ENCODE measurements at places on chromosomes 4 and X.

GRCh38 chr4:71189471-71189870 is 149.3 kb upstream of the SLC4A4 start:
- DNase-seq: no peak

DNA sequence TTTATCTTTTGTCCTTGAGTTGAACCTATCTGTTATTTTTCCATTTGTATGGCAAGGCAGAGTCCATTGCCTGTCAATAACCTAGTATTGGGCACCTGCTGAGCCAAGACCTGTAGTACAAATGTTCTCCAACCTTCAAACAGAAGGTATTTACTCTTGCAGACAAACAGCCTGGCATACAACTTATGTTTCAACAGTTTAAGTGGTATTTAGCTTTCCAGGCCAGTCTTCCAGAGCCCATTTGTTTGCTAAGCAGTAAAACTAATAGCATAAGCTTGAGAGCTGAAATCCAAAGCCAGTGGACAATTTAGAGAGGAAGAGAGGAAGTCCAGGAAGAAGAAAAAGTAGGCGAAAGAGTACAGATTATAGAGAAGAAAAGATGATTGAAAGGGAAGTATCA is 979.3 kb downstream of the GLUD2 start:
- no peak for DNase-seq

DNA sequence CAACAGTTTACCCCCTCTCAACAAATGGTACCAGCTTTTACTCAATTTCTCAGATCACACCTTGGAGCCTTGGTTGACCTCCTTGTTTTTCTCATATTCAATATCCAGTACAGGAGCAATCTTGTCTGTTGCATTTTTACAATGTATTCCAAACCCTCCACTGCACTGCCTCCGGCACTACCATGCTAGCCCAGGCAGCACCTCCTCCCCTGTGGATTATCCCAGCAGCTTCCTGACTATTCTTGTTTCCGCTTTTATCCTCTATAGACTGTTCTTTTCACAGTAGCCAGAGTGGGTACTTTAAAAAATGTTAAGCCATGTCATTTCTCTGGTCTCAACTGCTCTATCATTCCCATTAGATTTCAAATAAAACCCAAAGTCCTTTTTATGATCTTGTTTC is 253.4 kb upstream of the GPRIN3 start:
- DNase-seq: no peak

DNA sequence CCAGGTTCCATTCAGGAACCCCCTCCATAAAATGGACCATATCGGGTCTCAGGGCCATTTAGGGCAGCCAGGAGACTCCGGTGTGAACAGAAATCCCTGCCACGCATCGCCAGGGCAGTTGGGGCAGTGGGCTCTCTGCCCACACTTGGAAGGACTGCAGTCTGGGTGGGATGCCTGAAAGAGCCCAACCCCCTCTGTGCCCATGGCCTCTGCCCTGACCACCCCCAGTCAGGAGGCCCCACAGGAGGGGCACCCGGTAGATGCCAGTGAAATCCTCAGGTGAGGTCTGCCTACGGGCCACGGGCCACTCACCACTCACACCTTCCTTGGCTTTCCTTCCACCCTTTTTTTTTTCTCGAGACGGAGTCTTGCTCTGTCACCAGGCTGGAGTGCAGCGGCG is 4.8 kb downstream of the PRAF2 start:
- DNase-seq: no peak

- no peak for DNase-seq
Measured at GRCh38 chrX:154025230-154025629, 5.5 kb upstream of the IRAK1 start.

DNA sequence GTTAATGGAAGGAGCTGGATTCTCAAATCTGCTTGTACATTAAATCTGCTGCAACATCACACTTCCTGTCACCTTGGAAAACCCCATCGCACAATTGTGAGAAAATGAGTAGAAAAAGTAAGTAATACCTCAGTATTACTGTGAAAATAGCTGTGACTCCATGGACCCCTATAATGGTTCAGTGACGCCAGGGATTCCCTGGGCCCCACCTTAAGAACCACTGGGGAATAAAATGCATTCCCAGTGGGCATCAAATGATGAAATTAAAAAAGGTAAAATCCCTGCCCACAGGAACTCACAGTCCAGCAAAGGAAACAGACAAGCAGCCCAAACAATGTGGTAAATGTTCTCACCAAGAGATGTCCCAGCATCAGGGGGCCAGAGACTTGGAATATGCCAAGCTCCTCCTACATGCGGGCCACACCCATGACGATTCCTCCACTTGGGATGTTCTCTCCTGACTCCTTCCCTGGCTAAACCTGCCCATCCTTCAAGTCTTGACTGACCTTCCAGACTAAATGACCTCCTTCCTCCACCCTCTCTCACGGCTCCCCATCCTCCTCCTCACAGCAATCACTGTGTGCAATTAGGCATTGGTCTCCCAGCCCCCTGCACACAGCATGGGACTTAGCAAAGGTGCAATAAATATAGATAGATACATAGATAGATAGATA is 2.6 kb downstream of the EVC2 start:
- DNase-seq: no peak

DNA sequence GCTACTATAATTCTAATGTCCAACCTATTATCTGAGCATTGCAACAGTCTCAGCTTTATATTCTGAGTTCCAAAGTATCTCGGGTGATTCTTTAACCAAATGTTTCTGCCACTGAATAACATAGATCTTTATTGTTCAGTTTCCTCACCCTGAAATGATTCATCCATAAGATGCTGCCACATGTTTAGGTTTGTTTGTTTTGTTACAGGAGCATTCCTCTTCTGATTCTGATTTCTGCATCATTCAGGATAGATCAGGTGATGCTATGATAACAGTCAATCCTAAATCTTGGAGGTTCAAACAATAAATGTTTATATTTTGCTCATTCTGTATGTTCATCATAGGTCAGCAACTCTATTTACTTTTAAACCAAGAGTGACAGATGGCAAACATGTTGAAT is 927.6 kb downstream of the PCDH7 start:
- DNase-seq: no peak

- peak; percentile 67 for DNase-seq
Measured at GRCh38 chrX:103687696-103688201, 1.2 kb upstream of the MORF4L2 start.

DNA sequence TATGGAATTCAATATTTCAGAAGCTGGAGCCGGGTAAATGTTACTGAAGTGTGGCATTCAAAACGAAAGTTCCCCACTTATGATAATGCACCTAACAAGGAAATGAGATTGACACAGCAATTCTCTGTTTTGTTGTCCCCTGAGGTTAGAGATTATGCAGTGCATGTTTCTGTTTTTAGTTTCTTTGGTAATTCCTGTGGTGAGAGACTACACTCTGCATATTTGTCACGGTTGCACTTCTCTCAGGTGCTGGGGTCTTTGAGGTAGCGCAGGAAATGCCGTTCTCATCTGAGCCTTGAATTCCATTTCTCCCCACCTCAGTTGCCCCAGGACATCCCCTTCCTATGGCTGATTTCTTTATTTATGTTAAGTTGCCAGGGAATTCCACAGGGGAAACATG is 15.3 kb upstream of the BEND4 start:
- no peak for DNase-seq

- DNase-seq: no peak
Measured at GRCh38 chr4:157242871-157243270, 22.3 kb downstream of the GRIA2 start.

- peak; percentile 84 for DNase-seq
Measured at GRCh38 chrX:30652527-30653414, 452 bp upstream of the GK start.

GRCh38 chrX:143757887-143758286 is 37.3 kb upstream of the SPANXN2 start:
- no peak for DNase-seq

- DNase-seq: no peak
Measured at GRCh38 chr4:151921386-151921785, 160.6 kb upstream of the GATB start.

DNA sequence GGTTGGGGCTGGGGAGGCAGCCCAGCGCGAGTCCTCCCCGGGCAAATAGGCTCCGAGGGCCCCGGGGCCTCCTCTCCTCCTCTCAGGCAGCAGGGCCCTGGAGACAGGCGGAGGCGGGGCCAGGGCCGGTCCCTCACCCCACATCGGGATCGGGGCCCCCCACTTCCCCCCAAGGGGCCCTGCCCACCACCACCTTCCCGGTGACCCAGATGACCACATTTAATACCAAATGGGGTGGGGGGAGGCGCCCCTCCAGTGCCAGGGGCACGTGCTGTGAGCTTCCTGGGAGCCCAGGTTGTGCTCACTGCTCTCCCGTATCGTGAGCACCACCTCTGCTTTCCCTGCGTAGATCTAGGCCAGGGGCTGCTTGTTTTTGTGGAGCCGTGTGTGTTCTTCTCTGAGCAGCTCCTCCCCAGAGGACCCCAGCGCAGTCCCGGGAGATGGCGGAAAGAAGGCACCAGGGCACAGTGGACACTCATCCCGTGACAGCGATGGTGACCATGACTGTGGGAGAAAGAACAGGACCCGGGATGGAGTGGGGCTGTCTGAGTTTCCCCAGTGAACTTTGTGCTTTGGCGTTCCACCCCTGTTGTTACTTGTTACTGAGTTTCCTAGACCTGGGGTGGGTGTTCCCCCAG is 2.1 kb downstream of the PNMA6A start:
- no peak for DNase-seq

DNA sequence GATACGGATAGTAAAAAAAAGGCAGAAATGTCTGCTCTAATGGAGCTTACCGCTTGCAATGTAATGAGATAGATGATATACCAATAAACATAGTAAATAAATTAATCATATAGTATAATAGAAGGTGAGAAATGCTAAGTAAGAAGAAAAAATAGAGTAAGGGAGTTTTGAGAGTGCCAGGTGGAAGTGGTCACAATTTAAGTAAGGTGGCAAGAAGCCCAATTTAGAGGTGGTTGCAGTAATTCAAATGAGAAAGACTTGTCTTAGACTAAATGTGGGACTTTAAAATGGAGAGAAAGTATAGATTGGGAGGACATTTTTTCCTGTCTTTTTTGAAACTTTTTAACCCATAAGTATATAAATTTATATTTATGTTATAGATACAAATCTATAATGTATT is 26.0 kb downstream of the TBC1D19 start:
- no peak for DNase-seq

DNA sequence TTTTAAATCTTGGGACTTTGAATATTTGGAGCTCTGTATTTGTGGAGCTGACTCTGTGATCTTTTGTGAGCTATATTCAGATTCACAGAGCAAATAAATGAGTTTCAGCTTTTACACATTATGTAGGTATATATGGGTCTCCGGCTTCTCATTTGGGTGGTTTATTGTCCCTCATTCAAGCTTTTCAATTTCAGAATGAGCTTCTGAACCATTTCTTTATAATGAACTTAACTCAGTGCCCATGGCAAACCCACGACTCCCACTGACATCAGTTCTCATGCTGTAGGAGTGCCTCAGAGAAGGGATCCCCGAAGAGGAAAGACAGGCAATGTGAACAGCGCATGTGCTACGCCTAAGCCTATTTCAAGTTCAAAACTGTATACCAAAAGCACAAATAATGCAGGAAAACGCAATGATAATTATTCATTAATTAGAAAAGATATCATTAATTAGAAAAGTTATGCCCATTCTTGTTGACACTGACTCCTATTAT is 156.6 kb downstream of the DCTD start:
- DNase-seq: no peak

DNA sequence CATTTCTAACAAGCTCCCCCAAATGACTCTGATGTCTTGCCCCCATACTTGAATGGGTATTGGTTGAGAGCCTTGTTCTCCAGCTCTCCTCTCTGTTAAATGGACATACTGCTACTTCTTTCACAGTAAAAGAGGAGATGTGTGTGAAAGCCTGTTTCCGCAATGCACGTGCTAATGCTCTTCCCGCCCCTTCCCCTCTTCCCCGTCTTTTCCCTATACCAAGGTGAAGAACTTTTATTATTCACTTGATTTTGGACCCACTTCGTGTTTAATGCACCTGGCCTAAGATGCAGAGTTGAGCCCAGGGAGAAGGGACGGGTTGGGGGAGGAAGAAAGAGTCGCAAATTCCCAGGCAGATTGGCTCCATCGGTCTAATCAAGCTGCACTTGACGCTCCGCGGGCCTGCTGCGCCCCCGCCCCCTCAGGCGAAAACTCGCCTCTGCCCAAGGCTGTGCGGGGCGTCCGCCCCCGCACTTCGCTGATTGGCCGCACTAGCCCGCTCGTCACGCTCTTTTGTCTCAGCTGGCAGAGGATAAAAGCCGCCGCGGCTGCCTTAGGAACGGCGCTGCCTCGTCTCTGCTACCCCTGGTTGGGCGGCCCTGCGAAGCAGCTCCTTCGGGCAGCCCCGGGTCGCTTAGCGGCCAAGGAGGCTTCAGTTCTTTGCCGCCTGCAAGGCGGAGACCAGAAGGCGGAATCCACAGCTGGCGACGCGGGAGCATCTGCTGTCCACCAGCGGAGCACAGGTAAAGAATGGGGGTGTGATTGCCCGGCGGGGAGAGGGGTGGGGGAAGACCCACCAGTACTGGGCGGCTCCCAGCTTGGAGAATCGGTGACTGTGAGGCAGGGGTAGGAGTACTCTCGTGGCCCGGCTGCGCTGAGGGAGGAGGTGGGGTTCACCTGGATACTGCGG is at the start of gene ZCCHC12:
TSS of gene ZCCHC12 (plus strand) at position 562 of the 910 bp plus-strand sequence. CDS start 1,421 bp downstream, outside the sequence.
- DNase-seq: peak; percentile 74

- no peak for DNase-seq
Measured at GRCh38 chr4:48188390-48188789, 54.3 kb upstream of the TXK start.

- no peak for DNase-seq
Measured at GRCh38 chrX:77771601-77772000, 14.4 kb downstream of the ATRX start.

- DNase-seq: no peak
Measured at GRCh38 chr4:29405116-29405515, 1315.1 kb upstream of the PCDH7 start.

GRCh38 chrX:142068365-142068764 is 136.7 kb downstream of the MAGEC2 start:
- no peak for DNase-seq

DNA sequence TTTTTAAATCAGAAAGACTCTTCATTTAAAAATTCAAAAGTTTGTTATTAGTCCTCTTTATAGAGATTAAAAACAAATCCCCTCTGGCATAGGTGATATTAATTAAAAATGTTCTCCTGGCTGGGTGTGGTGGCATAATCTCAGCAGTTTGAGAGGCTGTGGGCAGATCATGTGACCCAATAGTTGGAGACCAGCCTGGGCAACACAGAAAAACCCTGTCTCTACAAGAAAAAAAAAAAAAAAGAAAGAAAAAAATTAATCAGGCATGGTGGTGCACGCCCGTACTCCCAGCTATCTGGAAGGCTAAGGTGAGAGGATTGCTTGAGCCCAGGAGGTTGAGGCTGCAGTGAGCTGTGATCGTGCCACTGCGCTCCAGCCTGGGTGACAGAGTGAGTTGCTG is 38.9 kb downstream of the RASGEF1B start:
- no peak for DNase-seq

GRCh38 chrX:49995107-49995731 is 72.8 kb downstream of the CLCN5 start:
- no peak for DNase-seq

- no peak for DNase-seq
Measured at GRCh38 chr4:8589823-8590545, 2.6 kb upstream of the CPZ start.

DNA sequence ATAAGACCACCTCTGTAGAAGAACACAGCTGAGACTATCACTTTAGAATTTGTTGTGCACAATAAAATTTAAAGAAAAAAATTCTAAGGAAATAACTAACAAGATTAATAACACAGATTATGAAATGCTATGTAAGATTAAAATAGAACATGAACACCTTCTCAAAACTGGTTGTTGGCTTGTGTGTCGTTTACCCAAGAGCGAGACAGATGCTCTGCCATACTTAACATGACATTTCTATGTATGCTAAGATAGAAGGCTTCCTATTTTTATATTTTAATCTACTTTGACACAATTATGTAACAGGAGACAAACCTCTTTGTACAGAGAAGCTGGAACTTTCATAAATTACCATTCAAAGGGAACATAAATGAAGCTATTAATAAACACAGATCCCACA is 30.1 kb downstream of the USP46 start:
- DNase-seq: no peak

Data from NCI-H1930 (cell line).